ENCODE measurements at places on chromosomes 2 and 18.

DNA sequence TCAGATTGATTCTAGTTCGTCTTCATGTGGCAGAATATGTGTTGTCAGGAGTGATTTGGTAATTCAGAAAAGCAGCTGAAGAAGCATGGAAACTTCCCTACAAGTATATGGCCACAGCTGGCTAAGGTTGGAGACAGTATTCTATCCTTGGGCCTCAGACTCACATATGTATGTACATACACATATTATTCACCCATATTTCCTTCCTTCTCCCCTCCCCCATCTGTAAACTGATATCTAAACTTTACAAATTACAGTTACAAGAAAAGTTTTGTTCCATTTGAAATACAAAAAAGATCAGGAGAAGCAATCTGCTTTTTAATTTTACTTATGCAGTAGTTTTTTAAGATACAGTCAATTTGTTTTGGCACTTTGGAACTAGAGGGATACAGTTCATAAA lies 3.1 kb downstream of the SP3 start:
- DNase-seq = no peak

DNA sequence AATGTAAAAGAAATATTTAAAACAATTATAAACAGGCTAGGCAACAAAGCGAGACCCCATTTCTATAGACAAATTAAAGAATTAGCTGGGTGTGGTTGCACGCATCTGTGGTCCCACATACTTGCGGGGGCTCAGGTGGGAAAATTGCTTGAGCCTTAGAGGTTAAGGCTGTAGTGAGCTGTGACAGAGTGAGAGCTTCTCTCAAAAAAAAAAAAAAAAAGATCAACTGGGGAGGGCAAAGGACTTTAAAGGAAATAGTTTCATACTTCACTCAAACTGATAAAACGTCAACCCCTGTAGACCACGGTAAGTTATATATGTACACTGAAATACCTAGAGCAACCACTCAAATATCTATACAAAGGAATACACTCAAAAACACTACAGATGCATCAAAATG lies 37.5 kb downstream of the MGAT4A start:
- no peak for DNase-seq

- no peak for DNase-seq
These were observed 14.8 kb downstream of the SP110 start for GRCh38 chr2:230205034-230205433.

- no peak for DNase-seq
These were observed 153.7 kb upstream of the SERTAD2 start for GRCh38 chr2:64807417-64807816.

- DNase-seq = no peak
These were observed 43.2 kb downstream of the PHLPP1 start for GRCh38 chr18:62758591-62758990.

- DNase-seq = no peak
These were observed 30.2 kb downstream of the PKP4 start for GRCh38 chr2:158486970-158487325.

DNA sequence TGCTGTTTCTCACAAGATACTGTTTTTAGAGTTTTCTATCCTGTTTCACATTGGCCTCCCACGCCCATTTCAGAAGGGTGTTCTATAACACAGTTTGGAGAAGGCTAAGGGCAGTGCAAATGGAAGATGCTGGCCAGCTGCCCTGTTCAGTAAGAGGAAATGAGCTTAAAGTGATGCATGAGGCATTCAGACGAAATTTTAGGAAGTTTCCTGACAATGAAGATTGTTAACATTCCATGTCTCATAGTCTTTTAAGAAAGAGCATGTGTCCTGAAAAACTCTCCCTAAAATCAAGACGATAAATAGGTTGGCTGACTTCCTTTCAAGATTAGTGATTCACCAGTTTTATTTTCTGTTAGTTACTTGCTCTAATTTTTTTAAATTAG lies 484.2 kb upstream of the NRP2 start:
- no peak for DNase-seq

All from activated CD4-positive, alpha-beta T cell treated with anti-CD3 and anti-CD28 coated beads, Interleukin-2, amount 10 ng/mL, durations not matched to agents 7 days and 5 days (primary cell).